ENCODE measurements at places on chromosomes 16 and 17. TPM values are rescaled to one million over a fixed set of nuclear protein-coding genes. Genes with fewer than 3 reads are reported as not detected.

DNA sequence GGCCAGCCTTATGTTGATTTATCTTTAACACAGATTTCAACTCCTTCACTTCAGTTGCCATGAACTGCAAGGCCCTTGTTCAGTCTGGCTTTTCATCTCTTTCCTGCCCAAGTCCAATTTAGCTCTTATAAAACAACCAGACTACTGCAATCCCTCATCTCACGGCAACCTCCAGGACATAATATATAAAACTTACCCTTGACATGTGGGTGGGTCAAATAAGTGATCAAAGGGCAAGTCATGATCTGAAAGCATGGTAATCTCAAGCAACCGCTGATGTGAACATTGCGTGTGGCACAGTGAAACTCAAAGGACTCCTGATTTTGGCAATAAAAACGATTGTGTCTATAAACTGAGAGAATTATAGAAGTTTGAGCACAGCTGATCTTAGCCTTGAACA, 364.6 kb downstream of the CDH13 start:
- DNase-seq: no peak

DNA sequence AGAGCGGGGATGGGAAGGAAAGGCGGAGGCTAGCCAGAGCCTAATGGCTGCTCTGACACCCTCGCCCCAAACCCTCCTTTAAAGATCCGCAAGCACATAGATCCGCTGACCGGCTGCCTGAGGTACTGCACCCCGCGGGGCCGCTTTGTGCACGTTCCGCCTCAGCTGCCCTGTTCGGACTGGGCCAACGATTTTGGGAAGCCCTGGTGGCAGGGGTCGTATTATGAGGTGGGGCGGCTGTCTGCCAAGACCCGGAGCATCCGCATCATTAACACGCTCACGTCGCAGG, 663 bp downstream of the CYB5D1 start:
- DNase-seq: peak; percentile 45

Gene KCNJ16
- not detected for total RNA-seq

- DNase-seq: peak; percentile 81
Measured at GRCh38 chr16:31700200-31700529, 172.5 kb downstream of the AHSP start.

- DNase-seq: no peak
Measured at GRCh38 chr16:9489835-9490467, 398.5 kb downstream of the HAPSTR1 start.

Gene SLC13A2
- not detected for total RNA-seq

GRCh38 chr17:73895157-73895556, 250.9 kb upstream of the SDK2 start:
- no peak for DNase-seq

DNA sequence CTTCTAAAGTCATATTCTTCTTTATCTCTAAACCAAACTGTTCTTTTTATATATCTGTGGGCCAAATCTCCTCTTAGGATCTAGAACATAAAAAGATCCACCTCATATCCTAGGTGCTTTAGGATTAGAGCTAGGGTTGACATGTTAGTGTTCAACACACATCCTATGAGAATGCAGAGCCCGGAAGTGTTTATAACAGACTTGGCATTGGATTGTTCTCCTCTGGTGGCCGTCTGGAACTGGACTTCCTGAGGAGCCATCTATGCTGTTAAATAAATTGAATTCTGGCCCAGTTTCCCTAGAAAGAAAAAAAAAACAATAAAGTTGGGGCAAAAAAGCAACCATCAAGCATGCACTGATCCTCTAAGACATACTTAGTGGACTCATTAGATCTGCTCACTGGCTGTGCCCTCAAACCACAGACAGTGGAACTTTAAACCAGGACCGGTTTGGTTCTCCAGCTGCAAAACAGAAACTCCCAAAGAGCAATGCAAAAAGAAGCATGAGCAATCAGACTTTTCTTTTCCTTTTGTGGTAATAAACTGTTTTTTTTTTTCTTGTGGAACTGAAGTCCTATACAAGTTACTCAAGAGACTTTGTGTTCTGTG, 182.5 kb downstream of the ZNF18 start:
- no peak for DNase-seq

Gene CLEC3A
- total RNA-seq: not detected

Gene ABCA6
- total RNA-seq: not detected

- DNase-seq: no peak
Measured at GRCh38 chr16:77569406-77569805, 134.6 kb upstream of the ADAMTS18 start.

DNA sequence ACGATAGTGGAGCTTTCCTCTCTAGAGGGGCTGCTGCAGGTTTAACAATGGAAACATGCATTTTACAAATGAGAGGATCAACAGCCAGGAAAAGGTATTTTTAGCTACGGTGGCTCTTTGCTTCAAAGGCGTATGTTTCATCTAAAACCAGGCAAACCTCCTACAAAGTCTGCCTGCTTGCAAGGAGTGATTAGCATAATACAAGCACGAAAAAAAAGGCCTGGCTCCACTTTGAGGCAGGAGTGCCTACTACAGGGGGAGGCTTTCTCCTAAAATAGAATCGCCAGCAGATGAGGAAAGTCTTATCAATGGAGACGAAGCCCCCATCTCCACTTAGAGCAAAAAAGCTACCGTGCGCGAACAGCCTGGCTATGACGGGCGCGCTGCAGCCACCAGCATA, 27.1 kb upstream of the MTSS2 start:
- DNase-seq: no peak

GRCh38 chr17:66517336-66518009, 215.1 kb downstream of the PRKCA start:
- DNase-seq: no peak

DNA sequence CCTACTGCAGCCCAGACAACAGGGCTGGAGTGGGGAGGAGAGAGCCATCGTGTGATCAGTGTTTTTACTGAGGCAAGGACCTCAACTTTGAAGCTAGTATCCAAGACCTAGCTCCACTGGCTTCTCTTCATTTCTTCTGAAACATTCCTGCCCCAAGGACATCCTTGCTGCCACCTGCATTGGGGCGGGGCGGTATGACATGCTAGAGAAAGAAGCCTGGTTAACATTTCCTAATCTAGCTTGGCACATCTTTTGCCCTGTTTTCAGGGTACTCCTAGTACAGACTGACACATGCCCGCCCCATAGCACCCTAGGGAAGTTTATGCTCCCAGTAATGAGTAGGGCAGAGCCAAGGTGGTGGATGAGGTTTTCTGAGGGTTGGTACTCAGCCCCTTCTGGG, 17.8 kb upstream of the ANKRD40CL start:
- no peak for DNase-seq

- no peak for DNase-seq
Measured at GRCh38 chr17:44408786-44409185, 19.3 kb upstream of the ITGA2B start.

Gene CES3
- 9.1 TPM for total RNA-seq

Gene DHX8
- total RNA-seq: 42.4 TPM

GRCh38 chr17:83203073-83203471, 123.7 kb downstream of the METRNL start:
- no peak for DNase-seq

Gene PRRT2
- total RNA-seq: 6.3 TPM

- DNase-seq: peak; percentile 65
Measured at GRCh38 chr17:80082403-80083135, 18.8 kb upstream of the GAA start.

GRCh38 chr17:77928519-77929179, 29.9 kb upstream of the TNRC6C start:
- no peak for DNase-seq

DNA sequence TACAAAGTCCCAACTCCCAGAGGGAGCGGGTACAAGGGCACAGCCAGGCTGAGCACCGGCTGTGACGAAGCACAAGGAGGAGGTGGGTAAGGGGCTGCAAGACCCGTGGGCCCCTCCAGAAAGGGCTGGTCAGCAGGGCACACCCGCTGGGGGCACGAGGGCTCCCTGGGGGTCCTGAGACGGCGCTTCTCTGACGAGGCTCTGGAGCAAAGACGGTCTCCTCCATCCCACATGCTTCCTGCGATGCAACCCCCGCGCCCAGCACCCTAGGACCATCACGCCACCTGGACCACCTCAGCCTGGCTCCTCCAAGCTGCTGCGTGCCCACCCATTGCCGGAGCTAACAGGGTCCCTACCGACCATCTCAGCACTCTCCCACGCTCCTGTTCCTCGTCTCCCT, 8.7 kb downstream of the CCDC57 start:
- no peak for DNase-seq

GRCh38 chr16:50281391-50282009, 15.1 kb downstream of the ADCY7 start:
- DNase-seq: no peak

DNA sequence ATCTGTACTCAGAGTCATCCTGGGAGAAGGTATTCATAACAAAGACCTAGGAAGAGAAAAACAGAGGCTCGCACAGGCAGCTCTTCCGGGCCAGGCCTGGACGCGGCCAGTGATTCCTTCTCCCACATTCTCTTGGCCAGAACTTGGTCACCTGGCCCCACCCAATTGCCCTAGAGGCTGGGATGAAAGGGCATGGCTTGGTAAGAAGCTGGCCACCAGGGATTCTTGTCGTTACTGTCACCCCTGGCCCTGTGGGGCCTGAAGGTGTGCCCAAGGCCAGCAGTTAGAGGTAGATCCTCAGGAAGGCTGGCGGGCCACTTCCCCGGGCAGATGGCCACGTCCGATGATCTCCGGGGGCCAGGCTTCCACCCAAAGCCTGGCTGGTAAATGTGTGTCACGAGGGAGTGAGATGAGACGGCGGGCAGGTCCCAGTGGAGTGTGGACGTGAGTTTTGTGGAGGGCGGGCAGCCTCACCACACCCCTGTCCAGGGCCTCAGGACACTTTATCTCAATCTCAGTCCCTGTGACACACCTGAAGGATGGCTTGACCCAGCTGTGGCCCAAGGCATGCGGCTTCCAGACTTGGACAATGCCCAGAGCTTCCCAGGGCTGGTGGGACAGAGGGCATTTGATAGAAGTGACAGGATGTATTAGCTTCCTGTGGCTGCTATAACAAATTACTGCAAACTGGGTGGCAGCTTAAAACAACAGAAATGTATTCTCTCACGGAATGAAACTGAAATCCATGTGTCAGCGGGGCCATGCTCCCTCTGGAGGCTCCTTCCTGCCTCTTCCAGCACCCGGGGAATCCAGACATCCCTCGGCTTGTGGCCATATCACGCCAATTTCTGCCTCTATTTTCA, 66.3 kb upstream of the GSE1 start:
- DNase-seq: no peak

GRCh38 chr17:76033139-76033538, 6.0 kb upstream of the EVPL start:
- DNase-seq: no peak

GRCh38 chr17:81095383-81095762, 60.4 kb downstream of the BAIAP2 start:
- no peak for DNase-seq

DNA sequence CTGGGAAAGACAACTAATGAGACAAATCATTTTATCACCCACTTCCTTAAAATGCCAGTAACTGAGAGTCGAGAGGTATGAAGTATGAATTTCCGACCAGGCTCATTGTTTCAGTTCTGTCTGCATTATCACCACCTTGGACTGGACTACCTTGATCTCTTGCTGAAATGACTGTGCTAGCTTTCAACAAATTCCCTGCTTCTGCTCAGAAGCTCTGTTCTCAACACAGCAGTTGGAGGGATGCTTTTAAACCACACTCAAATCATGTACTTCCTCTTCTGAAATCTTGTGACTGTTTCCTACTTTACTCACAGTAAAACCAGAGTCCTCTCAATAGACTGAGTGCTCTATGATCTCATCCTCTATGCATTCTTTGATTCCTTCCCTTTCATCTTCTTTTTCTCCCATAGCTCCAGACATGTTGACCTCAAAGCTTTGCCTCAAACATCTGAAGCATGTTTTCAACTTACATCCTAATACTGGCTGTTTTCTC, 195.8 kb downstream of the KCNJ2 start:
- DNase-seq: no peak

GRCh38 chr16:51409001-51409675, 258.1 kb upstream of the SALL1 start:
- no peak for DNase-seq

DNA sequence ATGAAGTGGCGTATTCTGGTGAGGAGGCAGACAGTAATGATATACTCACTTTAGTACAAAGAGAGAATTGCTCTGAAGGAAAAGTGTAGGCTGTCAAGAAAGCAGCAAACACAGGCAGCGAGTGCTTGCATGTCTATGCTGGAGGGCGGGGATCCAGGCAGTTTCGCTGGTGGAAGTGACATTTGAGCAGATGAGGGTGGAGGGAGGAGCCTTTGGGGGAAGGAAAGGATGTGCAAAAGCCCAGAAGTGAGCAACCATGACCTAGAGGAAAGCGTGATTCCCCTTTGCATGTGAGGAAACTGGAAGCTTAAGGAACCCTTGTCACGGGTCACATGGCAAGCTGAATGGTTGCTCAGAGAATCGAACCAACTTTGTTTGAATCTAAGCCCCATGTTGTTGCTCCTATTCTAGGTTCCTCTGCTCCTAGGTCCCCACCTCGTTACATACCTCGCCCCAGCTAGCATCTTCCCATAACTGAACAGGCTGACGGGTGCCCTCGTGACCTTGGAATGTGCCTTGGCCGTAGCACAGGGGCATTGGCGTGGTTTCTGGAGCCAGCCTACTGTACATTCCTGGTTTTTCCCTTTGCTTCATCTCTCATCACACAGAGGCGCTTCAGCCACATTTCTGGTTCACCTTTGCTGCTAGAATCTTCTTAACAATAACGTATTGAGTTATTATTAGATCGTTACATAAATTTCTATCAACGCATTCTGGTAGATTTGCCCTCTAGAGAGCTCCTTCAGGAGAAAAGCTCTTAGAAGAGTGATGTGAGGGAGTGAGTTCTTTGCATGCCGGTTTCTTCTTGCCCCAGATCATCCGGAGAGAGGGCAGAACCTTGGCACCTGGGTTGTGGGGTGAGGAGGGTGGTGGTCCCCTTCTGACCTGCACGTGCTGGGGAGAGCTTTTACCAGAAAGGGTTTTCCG, 191.8 kb downstream of the SNX29 start:
- DNase-seq: no peak

Gene CAPN15
- total RNA-seq: 66.8 TPM

Gene HOXB9
- 0.70 TPM for total RNA-seq

DNA sequence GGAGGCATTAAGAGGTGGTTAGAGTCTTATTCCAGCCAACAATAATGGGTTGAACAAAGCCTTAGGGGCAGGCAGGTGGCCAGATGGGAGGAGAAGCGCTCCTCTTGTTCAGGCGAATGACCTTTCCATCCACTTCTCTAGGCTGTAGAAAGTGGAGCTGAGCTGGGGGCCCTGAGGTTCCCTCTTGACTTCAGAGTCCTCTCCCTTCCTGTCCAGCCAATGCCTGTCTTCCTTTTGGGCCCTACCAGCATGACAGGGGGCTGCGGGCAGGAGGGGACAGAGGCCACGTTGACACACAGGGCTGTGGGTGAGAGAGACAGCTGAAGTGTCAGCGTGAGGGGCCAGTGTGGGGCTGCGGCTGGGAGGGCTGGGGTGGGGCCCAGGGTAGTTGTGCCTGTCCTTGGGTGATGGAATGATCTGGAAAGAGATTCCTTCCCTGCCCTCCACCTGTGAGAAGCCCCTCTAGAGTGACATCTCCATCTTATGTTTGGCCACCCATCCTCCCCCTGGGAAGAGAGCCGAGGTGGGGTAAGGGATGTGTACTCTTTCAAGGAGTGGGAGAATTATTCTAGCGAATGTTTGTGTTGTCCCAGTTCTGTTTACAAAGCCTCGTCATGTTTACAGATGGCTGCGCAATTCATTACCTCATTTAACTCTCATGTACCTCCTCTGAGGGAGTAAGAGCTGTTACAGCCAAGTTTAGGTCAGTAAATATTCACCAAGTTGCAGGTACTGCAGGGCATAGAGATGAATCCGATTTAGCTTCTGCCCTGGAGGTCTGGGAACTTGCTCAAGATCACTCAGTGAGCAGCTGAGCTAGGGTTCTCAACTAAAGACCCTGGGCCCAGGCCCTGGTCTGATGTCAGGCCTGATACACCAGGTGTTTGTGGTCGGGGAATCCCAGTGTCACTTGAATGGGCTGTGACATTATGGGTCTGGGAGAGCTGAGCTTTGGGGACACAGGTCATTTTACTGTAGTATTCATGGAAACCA, 3.3 kb downstream of the ERBB2 start:
- no peak for DNase-seq

Gene PER1
- total RNA-seq: 60.2 TPM

Data from PC-9 (cell line).